ENCODE measurements at places on chromosomes 12 and 14.
A peak's percentile ranks its signal among the peaks of the same experiment; 100 is the strongest.

GRCh38 chr12:644818-645552, 18.3 kb downstream of the NINJ2 start:
- DNase-seq = no peak

DNA sequence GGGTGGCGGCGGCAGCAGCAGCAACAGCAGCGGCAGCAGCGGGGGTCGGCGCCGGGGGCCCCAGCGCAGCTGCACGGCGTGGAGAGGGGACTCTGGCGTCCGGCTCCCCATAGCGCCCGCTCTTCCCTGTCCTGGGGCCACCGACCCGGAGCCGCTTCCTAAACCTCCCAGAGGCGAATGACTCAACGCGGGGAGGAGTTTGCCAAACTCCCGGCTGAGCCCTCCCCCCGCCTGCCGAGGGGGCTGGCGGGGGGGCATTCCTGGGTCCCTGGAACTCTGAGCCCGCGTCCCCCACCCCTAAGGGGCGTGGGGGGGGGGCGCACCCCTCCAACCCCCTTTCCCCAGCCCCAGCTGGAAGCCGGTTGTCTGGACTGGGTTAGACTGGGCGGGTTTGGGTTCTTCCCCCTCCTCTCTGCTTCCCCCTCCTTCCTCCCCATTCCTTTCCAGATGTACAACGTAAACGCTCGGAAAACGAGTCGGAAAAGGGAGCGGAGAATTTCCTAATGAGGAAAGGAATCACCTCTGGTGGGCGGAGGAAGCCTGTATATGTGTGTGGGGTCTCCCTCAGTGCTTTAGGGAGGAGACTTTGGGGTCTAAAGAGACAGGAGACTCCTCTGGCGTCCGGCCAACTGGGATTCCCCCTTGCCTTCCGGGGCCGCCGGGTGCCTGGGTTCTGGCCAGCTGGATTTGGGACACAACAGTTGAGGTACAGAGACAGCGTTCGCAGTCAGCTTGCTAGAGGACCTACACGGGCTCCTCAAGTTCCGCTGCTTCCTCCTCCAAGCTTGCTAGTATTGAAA, at the start of gene ITGA5:
Gene ITGA5, minus strand, starts transcription at position 179 of the 800 bp plus-strand sequence. Its CDS starts 68 bp downstream, at position 111.
- DNase-seq = no peak

GRCh38 chr14:60681271-60681670, 32.0 kb upstream of the SIX1 start:
- no peak for DNase-seq

DNA sequence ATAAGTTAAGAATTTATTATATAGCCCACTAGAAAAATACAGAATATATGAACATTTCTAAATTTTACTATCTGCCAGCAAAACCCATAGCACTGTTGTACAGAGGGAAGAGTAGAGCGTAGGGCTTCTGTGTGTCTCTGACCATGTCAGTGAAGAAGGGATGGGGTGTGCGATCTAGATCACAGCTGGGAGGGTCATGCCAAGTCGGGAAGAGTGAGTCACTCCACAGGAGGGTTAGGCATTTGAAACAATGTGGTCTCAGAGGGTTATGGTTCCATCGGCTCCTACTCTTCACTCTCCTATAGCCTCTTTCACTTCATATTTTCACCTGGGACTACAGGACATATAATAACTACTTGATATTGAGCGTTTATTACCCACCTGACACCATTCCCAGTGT, 185.1 kb upstream of the DDHD1 start:
- no peak for DNase-seq

DNA sequence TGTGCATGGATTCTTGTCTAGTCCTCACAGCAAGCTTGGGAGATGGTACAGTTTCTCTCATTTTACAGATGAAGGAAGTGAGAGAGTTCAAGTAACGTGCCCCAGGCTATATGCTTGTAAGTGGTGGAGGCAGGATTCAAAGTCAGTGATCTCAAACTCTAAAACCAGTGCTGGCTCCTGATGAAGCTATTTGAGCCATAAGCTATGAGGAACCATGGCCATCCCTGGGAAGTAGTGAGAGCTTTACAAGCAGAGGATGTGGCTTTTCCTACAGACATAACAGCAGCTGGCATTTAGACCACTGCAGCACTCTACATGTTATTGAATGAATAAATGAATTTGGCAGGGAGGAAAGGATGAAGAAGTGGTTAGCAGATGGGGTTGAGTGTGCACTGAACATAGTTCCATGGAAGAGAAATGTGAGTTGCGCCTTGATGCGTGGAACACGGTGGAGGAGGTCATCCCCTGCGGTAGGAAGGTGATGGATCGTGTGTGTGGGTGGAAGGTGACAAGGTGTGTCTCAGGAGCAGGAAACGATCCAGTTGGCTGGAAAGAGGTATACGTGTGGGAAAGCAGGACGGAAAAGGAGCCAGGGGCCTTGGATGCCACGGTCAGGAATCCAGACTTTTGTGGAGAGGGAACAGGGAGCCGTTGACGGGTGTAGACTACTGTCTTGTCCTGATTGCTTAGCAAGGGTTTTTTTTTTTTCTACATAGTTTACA, 65.2 kb downstream of the RFX4 start:
- DNase-seq = no peak

GRCh38 chr14:55071870-55072640, 20.6 kb downstream of the MAPK1IP1L start:
- peak; percentile 89 for DNase-seq

GRCh38 chr12:22304341-22304740, 30.2 kb downstream of the ST8SIA1 start:
- DNase-seq = no peak

DNA sequence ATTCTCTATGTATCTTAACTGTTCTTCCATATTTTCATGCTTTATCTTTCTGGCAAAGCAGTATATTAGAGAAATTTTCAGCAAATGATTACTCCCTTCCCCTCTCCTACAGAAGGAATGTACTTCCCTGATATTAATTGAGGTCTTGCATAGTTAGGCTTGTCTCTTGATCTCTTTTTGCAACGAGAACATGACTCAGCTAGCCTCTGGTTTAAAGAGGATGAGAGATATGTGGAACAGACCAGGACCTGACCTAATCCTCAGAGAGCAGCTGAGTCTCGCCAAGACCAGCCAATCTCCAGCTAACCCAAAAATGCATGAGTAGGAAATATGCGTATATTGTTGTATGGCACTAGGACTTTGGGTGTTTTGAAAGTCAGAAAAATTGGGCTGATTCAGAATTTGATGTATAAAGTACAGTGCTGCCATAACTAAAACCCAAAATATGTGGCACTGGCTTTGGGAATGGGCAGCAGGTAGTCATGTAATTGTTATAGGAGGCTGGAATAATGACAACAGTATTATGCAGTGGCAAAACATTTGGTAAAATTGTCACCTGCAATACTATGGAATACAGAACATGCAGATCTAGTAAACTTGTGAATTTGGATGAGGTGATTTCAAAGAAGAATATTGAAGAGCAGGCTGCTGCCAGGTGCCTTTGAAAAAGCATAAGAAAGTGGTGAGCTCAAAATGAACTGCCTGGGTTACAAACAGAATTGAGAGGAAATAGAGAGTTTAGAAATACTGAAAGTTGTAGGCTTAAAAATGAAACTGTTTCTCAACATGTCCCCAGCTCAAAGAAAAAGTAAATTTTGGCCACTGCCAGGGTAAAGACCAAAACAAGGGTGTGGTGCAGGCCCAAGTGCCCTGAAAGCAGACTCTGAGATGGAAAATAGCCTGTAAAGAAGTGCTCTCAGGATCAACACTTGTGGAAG, 9.3 kb upstream of the USP15 start:
- peak; percentile 31 for DNase-seq
